ENCODE measurements at places on chromosomes 16 and 17.

DNA sequence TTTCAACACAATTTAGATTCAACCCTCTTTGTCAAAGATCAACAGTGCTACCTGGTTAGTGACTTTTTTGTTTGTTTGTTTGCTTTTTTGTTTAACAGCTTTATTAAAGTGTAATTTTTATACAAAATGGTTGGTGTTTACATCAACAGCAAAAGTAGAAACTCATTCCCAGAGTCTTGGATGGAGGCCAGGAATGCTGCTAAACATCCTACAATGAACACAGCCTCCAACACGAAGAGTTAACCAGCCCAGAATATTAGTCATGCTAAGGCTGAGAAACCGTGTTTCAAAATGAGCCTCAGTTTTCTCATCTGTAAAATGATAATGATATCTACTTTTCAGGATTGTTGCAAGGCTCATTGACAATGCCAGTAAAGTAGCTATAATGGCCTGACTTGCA lies 211.0 kb upstream of the MAF start:
- no peak for DNase-seq

- no peak for DNase-seq
Observed at GRCh38 chr16:84758627-84759026, 58.8 kb downstream of the USP10 start.

DNA sequence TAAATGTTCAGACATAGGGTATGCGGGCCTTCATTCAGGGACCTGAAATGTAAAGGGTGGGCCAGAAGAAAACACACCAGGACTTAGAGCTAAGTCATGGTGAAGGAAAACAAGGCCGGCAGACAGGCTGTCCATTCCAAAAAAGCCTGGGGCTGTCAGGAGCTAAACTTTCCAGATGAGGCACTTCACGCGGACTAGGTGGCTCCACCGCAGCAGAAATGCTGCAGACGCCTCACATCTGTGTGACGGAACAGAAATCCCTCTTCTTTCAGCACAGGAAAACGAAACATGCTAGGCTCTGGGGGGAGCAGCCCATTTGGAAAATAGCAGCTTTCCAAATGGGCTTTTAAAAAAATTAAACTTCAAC lies 88.7 kb downstream of the HS3ST3A1 start:
- DNase-seq: no peak

GRCh38 chr16:47323241-47323640 lies 137.6 kb downstream of the ITFG1 start:
- DNase-seq: no peak

DNA sequence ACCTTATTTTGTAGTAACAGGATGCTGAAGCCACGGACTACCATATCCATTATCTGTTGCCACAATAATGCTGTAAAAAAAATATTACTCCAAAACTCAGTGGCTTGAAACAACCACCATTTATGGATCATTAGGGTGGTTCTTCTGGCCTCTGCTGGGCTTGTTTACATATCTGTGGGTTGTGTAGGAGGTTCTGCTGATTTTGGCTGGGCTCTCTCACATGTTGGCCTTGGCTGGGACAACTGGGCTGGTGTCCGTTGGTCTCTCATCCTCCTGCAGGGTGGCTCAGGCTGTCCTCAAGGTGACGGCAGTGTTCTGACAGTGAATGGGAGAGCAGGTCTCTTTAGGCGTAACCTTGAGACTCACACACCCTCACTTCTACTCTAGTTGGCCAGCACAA lies 76.0 kb downstream of the GPR139 start:
- DNase-seq: no peak

DNA sequence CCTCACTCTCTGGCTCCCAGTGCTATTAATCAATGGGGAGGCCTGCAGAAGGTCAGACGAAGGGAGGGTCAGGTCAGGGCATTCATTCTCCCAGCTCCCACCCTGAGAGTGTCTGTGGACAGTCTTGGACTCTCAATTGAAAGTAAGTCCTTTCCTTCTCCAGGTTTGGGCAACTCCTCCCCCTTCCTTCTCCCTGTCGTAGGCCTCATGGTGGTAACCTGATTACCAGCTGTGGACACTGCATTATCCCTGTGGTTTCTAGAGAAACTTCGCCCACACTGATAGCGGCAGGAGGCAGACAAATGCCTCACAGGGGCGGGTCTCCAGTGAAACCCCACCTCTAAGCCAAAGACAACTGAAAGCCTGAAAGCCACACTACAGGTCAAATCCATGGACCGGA lies 57.7 kb upstream of the SLC25A19 start:
- DNase-seq: no peak

DNA sequence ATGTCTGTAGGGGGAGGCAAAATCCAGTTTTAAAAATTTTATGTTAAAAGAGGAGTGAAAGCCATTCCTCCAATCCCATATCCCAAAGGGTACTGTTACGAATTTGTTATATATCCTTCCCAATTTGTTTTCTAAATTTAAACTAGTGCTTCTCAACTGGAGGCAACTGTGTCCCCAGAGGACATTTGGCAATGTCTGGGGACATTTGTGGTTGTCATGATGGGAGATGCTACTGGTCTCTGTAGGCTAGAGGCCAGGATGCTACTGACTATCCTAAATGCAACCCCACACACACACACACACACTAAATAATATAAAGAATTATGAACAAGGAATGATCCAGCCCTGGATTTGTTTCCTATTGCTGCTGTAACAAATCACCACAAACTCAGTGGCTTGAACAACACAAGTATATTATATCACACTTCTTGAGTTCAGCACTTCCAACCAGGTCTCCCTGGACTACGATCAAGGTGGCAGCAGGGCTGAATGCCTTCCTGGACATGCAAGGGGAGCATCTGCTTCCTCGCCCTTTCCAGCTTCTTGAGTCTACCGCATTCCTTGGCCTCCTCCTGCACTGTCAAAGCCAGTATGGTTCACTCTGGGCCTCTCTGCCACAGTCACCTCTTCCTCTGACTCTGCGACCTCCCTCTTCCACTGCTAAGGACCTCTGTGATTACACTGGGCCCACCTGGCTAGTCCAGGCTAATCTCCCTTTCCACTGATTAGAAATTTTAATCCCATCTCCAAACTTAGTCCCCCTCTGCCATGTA lies 30.1 kb downstream of the ARHGAP17 start:
- DNase-seq: no peak

DNA sequence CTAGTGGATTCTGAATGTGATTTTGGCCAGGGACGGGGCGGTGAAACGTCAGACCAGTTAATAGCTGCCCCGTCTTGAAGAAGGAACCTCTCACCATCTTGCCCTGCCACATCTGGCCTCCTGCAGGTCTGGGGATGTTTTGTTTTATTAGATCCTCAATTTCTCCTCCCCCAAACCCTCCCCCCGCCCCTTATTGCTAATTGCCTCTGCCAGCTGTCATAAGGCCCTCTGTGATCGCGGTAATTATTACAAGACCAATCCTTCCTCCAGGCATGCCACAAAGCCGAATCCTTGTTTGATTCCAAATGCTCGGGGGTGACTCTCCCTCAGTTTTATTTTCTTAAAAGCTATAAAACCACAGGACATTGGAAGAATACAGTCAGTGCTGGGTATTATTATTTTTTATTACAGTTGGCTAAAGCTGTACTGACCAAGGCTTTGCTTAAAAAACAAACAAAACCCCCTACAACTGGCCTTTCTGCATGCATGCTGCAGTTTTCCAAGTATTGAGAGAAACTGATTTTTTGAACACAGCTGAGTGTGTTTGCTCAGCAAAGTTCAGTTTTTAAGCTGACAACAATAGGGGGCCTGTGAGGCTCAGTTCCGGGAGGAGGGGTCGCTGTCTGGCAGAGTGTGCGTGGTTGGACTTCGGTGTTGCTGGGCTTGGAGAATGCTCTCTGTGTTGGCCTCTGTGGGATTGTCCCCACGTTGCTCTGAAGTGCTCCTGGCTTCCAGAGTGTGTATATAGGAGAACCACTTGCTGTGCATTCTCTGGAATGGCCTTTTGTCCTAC lies 1.7 kb downstream of the KSR1 start:
- no peak for DNase-seq

Data from immature natural killer cell (primary cell).